ENCODE measurements at places on chromosomes 4 and X.

- DNase-seq, result no peak
Observed at GRCh38 chr4:5689065-5689464, 19.3 kb downstream of the EVC2 start.

DNA sequence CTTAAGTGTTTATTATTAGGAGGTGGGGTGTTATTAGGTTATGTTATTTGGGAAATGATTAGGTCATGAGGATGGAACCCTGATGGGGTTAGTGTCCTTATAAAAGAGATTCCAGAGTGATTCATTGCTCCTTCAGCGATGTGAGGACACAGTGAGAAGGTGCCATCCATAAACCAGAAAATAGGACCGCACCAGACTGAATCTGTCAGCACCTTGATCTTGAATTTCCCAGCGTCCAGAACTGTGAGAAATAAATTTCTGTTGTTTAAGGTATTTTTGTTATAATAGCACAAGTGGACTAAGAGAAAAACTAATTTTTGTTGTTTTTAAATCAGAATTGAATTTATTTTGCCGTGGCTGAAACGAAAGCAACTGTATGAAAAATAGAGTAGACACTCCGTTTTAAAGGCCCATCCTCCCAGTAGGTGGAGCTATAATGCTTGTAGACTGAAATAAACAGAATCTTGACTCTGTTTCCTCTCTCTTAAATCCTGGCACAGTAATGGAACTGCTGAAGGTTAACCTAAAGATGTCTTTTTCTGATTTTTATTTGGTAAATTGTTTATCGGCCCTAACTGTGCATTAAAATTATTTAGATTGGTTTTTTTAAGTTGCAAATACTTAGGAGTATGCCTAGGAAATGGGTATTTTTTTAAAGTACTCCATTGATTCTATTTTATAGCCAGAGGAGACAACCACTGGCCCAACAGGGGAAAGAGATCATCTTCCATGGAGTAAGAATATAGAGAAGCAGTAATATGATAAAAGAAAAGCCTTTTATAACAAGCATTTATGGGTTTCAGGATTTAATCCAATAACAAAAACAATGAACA is 133.2 kb upstream of the ADAMTS3 start:
- DNase-seq, result no peak

DNA sequence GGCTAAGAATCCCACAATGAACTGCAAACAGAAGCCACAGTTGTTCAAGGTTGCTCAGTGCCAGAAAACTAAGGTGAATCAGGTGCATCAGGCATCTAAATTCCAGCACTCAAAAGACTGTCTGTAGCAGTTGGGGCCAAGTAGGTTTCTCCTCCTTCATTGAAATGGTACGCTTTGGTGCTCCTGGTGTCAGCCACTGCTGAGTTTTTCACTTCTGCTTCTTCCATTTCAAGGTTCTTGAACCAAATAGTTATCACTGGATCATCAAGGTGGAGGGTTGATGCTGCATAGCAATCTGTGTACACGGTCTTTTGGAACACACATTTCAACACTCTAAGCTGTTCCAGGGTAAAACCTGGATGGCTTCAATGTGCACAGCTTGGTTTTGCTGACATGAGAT is 74.4 kb downstream of the TMA16 start:
- DNase-seq, result no peak

DNA sequence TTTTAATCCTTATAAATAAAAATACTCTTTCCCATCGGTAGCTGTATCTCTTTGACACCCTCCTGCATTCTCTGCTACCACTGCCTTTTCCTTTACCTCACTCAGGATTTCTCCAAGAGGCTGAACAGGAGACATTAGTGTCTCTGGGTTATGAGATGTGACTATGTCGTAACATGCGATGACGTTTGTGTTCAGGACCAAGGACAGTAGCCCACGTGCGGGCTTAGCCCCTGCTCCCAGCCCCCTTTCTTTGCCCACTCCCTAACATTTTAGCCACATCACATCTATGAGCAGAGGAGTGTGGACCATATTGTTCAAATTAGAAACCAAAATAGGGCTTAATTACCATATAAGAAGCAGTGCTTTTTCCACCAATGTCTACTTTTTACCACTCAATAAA is 369.3 kb downstream of the FBXW7 start:
- DNase-seq, result no peak

- no peak for DNase-seq
Observed at GRCh38 chrX:68121371-68121770, 311.9 kb downstream of the OPHN1 start.

DNA sequence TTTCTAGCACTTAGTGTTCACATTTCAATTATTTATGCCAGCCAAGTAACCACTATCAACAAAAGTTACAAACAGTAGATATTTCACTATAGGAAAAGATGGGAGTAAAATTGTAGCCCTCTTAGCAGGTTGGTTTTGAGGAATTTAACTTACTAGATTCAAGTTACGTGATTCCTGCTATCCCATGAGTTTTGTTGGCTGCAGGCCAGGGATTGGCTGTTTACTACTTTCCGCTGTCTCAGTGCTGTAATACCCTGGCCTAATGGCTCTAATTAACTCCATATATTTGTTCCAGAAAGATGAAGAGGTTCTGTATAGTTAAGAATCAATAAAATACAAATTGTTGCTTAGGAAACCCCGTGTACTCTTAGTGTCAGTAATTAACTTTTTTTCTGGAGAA is 55.5 kb upstream of the MAGED1 start:
- DNase-seq, result peak; percentile 48

DNA sequence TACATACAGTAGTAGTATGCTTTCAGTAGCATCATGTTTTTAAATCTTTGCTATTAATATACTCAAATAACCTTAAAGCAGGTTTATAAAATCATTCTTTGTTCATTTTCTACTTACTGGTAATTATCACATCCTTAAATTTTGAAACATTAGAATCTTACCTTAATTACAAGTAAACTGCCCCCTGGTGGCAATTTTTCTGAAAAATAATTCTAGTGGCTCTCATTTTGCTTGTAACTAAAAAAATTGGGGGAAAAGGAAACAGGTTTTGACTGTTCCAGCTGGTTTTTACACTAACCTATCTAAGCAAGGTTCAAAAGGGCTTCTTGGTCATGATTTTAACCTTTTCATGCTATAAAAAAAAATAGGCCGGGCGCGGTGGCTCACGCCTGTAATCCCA is 18.5 kb upstream of the DCAF4L1 start:
- no peak for DNase-seq

Measured in left ventricle myocardium inferior (tissue), 1 donor.